ENCODE measurements at places on chromosomes 6 and 20. TPM values are rescaled to one million over a fixed set of nuclear protein-coding genes. Genes with fewer than 3 reads are reported as not detected.

- DNase-seq = no peak
Measured at GRCh38 chr6:47075168-47075567, 33.0 kb upstream of the ADGRF1 start.

GRCh38 chr6:31614684-31615578 lies at the start of gene AIF1:
Gene AIF1 (plus strand): TSS chr6:31615234. CDS start chr6:31615330, 96 bp downstream.
- no peak for DNase-seq

- no peak for DNase-seq
Measured at GRCh38 chr20:4918473-4918872, 82.8 kb downstream of the SLC23A2 start.

Gene MPIG6B
- total RNA-seq = 12.8 TPM

DNA sequence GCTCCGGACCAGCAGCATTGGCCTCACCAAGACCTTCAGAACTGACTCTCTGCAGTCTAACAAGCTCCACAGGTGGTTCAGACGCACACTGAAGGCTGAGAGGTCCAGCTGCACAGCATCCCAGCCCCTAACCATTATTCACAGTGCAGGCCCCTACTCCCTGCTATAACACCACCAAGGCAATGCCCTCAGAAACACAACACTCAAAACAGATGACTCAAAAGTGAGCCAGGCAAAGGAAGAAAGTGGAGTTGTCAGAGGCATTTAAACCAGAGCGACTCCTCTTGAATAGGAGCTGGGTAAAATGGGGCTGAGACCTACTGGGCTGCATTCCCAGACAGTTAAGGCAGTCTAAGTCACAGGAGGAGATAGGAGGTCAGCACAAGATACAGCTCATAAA lies 20.5 kb upstream of the MC3R start:
- DNase-seq = no peak

DNA sequence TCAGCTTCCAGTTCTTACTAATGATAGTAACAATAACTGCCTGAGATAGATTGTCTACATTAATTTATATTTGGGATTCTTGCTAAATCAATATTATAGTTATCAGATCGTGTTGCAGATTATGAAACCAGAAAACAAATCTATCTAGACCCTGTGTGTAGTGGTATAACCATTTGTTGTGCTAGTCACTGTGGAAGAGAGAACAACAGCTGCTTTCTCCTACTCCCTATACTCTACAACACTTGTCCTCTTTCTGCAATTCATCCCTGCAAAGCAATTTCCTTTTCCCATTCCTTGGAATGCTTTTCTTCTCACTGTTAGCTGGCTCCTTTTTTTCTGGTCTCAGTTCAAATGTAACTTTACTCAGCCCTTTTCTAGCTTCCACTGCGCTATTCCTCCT lies 8.3 kb downstream of the COX7A2 start:
- DNase-seq = no peak

GRCh38 chr6:136007345-136007744 lies 155.8 kb downstream of the PDE7B start:
- no peak for DNase-seq

Gene CD24
- total RNA-seq = 1.4 TPM

Gene GID8
- total RNA-seq = 45.1 TPM

Gene BACH2
- 32.1 TPM for total RNA-seq
